ENCODE measurements at places on chromosomes 2 and 18.
A peak's percentile ranks its signal among the peaks of the same experiment; 100 is the strongest.

DNA sequence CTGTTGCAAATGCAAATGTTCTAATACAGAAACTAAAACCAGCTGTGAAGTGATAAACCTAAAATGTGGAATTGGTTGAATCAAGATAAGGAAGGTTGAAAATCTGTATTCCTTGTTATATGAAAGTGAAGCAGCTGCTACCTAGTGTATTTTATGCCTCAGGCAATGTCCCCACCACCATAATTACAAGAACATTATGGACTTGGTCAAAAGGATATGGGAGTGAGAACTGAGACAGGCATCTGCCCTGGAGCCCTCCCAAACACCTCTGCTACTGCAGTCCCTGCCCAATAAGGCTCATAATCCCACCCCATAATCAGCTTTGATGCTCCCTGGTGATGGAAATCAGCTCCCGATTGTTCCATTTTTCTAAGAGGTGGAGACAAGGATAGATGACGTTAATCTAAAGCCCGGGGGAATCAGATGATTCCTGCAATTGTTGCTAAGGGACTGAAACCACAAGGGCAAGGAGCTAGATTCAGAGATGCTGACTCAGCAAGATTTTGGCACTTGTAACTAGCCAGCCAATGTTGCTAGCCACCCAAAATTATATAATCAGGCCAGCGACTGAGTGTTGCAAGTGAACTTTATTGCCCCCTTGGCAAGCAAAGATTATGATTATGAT is 69.5 kb downstream of the EVA1A start:
- DNase-seq = no peak

- DNase-seq = no peak
These were observed 4.3 kb upstream of the CHRNA1 start for GRCh38 chr2:174768557-174768956.

GRCh38 chr2:17912266-17912691 is 33.8 kb downstream of the KCNS3 start:
- DNase-seq = no peak

GRCh38 chr18:71998547-71999097 is 545.5 kb downstream of the CBLN2 start:
- DNase-seq = no peak

GRCh38 chr2:50929661-50930060 is 102.3 kb downstream of the NRXN1 start:
- DNase-seq = no peak

DNA sequence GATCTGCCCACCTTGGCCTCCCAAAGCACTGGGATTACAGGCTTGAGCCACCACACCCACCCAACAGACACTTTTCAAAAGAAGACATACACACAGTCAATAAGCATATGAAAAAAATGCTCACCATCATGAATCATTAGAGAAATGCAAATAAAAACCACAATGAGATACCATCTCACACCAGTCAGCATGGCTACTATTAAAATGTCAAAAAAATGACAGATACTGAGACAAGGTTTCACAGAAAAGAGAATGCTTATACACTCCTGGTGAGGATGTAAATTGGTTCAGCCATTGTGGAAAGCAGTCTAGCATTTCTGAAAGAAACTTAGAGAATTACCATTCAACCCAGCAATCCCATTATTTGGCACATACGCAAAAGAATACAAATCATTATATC is 1947.2 kb downstream of the SUCLG1 start:
- DNase-seq = no peak

- DNase-seq = no peak
These were observed 43.8 kb downstream of the MPHOSPH10 start for GRCh38 chr2:71174207-71174606.

DNA sequence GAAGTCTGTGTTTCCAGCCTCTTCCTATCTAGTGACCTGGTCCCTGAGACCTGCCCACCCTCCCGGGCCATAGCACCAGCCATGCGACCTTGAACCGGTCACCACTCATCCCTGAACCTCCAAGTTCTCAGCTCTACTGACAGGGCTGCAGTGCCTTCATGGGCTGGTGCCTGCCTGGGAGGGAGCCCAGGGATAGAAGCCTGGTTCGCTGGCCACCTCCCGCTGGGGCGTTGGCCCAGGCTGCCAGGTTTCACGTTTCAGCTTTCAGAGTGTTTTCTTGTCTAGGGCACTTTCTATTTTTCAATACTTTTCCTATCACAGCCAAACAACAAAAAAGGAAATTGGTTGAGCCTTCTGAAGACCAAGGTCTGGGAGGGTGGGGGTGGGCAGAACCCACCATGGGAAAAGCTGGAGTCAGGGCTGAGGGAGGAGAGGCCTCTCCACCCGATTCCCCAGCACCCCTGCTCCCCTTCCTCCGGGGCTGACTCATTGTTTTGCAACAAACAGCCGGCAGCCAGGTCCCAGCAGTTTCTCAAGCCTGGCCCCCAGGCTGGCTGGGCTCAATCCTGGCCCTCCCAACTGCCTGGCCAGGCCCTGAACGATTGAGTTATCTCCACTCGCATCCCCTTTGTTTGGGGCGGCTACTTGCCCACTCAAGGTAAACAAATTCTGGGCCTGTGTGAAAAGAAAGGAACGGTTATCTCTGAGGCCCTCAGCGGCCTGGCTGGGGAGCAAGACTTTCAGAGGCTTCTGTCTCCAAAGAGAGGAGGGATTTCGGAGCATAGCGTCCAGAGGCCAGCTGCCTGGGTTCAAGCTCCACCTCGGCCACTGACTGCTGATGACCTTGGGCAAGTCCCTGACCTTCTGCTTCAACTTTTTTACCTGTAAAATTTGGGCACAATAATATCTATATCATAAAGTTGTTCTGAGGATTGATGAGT is 47.5 kb downstream of the ZFP36L2 start:
- DNase-seq = no peak

GRCh38 chr2:220181165-220181564 is 553.7 kb downstream of the SLC4A3 start:
- DNase-seq = no peak

GRCh38 chr2:102250278-102250821 is 61.0 kb upstream of the IL1RL1 start:
- DNase-seq = no peak

DNA sequence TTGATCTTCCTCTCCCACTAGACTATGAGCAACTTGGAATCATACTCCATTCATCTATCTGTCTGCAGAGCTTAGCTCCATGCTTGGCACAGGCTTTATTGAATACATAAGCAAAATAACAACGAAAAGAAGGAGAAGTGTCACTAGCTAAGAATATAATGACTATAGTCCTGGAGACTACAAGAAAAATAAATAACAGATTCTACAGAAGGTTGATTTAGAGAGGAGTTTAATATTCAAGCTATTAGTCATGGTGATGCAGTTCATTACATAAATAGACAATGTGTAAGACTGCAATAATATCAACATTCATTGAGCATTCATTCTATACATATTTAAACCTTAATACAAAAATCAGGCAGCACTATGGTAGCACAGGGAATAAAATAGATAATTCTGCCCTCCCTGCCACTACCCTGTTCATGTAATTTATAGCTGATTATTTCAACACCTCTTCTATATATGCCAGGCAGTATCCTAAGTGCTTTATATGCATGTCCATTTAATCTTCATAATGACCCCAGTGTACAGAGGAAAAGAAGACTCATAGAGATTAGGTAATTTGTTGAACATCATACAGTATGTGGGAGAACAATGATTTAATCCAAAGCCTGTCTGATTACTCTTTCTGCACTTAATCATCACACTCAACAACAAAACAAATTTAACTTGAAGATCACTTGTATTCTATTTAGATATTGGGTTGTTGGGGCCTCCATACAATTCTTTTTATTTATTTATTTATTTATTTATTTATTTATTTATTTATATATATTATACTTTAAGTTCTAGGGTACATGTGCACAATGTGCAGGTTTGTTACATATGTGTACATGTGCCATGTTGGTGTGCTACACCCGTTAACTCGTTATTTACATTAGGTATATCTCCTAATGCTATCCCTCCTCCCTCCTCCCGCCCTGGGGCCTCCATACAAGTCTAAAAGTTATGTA is 165.3 kb downstream of the RNF152 start:
- peak; percentile 49 for DNase-seq

- no peak for DNase-seq
These were observed 888.8 kb downstream of the LRP1B start for GRCh38 chr2:141242008-141242407.

DNA sequence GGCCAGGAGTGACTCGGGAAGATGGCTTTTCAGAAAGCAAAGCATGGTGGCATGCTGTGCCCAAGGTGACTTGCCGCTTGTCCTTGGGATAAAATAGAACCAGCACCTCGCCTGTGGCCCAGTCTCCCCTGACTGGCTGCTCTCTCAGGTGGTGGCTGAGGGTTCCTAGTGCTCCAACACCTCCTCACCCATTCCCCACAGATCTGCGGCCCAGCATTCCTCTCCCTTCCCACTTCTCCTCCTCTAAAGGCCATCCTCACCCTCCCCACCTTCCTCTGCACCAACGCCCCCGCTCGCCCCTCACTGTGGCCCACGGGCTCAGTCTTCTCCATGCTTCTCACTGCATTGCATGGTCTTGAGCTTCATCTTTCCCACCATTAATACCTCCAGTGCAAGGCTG is 132.4 kb downstream of the PXDN start:
- no peak for DNase-seq

DNA sequence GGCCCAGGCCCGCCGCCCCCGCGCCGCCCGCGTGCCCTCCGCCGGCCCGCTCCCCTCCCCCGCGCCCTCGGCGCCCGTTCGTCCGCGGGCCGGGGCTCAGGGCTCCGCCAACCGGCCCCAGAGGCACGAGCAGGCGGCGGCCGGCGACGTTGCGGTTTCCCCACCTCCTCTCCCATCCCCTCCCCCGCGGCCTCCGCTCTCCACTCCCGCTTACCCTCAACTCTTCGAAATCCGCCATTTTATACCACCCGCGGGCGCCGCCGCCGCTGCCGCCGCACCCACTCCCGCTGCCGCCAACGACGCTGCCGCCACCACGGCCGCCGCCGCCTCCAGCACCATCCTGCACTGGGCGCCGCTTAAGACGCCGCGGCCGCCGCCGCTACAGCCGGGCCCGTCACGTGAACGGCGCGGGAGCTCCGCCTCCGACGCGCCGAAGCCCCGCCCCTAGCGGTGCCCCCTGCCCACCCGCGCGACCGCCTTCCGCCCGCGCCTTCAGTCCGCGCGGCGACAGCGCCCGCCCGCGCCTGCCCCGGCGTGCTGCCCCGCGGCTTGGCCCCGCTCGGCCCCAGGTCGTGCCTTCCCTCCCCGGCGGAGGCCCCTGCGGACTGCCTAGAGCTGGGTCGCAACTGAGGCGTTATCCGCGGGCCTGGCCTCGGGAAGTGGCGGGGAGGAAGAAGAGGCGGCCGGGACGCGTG is at the start of the genes KATNAL2 and PIAS2:
Gene KATNAL2, plus strand, starts transcription at position 495 of the 695 bp plus-strand sequence. CDS start 29,271 bp downstream, outside the sequence.
Gene PIAS2, minus strand, starts transcription at position 400 of the 695 bp plus-strand sequence. Its CDS starts 162 bp downstream, at position 238.
- no peak for DNase-seq

DNA sequence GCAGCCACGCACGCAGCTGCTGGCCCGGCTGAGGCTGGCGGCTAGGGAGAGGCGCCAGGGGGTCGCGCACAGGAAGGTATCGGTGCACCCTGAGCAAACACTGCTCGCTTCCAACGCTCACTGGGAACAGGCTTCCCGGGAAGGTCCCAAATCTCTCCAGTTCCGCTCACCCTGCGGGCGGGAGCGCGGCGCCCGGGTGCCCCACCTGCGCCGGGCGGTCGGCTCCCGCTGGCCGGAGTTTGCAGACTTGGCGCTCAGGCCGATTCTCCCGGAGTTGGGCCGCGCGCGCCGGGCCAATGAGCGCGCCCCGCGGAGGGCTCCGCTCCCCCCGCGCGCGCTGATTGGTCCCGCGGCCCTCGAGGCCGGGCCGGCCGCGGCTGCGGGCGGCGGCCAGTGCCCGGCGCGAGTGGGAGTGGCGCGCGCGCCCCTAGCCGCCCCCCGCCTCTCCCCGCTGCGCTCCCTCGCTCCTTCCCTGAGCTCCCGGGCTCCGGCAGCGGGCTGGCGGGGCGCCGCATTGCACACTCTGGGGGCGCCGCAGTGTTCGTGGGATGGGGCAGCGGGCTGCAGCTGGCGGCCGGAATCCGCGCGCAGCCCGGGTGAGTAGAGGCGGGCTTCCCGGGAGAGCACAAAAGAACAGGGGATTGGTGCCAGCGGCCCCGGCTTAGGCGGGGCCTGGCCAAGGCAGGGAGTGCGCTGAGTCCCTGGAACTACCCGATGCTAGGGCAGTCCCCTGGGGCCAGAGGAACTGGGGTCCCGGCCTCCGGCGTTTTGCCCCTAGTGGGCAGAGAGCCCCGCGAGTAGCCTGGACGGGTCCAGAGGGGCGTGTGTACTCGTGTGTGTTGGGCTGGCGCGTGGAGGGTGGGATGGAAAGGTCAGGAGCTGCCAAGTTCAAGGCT is at the start of gene LYPD6:
Gene LYPD6, plus strand, starts transcription at position 461 of the 896 bp plus-strand sequence. CDS start 107,122 bp downstream, outside the sequence.
- no peak for DNase-seq

GRCh38 chr2:127637725-127638252 is 8.2 kb upstream of the GPR17 start:
- DNase-seq = no peak

DNA sequence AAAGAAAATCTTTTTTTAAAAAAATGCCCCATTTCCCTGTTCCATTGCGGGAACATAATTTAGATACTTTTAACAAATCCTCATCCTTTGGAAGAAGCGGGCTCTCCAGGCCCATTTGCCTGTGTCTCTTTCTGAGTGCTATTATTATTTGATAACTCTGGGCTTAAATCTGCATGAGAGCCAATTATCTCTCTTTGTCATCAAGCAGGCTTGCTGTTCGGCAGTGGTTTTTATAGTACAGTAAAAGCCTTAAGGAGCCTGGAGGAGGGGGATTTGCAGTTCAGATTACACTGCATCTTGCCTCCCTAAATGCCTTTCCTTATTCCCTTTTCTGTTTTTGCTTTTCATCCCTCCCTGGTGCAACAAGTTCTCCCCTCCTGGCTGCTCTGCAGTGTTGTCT is 50.6 kb downstream of the CELF4 start:
- no peak for DNase-seq

- DNase-seq = no peak
These were observed 199.6 kb upstream of the FBXO11 start for GRCh38 chr2:48105848-48106247.

DNA sequence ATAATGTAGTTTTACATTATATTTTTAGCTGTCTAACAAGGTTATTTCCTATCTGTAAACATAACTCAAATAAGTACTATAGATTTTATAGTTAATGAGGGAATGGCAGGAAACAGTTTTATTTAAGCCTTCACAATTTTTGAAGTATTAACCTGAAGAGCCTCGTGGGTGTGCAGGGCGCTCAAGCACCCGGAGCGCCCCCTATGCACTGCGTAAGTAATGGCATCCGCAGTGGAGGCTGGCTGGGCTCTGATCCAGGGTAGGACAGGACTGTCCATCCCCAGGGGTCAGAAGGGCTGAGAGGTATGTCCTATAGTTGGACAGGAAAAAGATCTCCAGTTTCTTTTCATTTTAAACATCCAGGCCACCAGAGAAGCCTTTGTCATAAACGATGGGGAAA is 8.2 kb upstream of the GBX2 start:
- no peak for DNase-seq

DNA sequence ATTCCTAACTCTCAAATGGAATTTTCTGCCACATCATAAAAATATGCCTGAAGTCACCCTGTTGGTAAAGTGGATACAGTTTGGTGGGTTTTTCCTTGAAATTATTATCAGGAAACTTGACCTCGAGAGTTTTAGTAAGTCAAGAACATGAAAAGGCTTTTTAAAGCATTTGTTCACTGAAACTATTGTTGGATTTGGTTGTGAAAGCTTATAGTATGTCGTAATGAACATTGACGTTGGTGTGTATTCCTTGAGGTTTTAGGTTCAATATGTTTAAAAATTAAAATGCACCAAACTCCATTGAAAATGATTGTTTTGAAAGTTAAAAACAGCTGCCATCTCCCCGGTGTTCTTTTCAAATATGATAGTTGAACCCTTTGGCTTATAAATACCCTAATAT is 30.8 kb downstream of the AOX1 start:
- DNase-seq = no peak

Data from AG04449 (cell line).